ENCODE measurements at places on chromosomes 13 and 19.

DNA sequence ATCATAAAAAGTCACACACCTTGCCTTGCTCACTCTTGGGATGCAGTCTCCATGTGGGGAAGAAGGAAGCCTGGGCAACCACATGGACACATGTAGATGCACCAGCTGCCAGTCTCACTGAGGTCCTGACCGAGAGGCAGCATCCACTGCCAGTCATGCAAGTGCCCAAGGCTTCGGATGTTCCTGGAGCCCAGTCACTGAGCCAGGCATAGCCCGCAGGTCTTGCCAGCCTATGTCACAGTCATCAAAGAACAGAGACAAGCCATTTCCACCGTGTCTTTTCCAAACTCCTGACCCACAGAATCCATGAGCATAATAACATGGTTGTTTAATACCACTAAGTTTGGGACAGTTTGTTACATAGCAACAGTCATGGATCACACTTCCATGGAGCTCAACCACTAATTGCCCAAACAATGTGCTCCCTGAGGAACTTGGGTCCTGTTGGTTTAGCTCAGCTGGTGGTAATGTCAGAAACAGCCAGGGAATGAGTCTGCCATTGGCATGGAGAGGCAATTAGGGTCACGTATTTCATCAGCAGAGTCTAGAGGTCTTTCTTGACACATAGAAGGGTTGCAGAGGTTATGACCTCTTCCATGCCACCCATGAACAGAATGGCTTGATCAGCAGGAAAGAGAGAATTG is 21.5 kb downstream of the STARD13 start:
- no peak for DNase-seq

DNA sequence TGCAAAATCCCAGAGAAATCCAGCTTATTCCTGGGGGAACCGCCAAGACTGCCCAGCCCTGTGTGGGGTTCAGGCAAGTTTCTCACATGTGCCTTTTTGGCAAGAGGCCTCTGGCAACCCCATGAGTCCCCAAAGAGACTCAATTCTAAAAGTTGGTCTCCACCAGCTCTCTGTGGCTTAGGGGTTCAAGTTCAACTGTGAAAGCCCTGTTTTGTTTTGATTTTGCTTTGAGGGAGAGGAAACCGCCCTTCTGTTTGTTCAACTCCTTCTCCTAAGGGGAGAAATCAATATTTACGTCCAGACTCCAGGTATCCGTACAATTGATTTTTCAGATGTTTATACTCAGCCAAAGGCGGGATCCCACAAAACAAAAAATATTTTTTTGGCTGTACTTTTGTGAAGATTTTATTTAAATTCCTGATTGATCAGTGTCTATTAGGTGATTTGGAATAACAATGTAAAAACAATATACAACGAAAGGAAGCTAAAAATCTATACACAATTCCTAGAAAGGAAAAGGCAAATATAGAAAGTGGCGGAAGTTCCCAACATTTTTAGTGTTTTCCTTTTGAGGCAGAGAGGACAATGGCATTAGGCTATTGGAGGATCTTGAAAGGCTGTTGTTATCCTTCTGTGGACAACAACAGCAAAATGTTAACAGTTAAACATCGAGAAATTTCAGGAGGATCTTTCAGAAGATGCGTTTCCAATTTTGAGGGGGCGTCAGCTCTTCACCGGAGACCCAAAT is 583 bp upstream of the LDLR start:
- no peak for DNase-seq

DNA sequence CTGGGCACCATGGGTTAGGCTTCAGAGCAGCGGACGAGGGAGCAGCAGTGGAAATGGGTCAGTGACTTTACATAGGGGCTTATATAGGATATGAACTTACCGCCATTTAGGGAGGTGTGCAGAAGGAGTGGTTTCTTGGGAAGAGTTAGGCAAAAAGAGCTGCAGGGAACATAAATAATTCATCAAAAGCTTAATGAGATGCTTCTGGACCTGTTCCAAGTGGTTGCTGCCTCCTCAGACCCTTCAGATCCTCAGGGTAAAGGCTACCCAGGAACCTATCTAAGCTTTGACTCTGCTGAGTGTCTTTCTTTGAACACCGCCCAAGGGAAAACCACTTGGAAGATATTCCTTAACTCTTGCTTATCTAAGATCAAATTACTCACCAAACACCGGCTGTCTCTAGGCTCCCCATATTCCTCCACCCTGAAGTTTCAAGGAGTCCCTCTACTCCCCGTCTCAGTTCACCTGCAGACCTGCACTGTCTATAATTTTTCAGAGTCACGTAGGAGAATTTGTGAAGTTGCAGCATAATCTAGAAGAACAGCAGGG is at the start of gene IGFL4:
Gene IGFL4 (minus strand): TSS at position 51 of the 549 bp plus-strand sequence. CDS start 40 bp downstream, at position 11.
- no peak for DNase-seq

DNA sequence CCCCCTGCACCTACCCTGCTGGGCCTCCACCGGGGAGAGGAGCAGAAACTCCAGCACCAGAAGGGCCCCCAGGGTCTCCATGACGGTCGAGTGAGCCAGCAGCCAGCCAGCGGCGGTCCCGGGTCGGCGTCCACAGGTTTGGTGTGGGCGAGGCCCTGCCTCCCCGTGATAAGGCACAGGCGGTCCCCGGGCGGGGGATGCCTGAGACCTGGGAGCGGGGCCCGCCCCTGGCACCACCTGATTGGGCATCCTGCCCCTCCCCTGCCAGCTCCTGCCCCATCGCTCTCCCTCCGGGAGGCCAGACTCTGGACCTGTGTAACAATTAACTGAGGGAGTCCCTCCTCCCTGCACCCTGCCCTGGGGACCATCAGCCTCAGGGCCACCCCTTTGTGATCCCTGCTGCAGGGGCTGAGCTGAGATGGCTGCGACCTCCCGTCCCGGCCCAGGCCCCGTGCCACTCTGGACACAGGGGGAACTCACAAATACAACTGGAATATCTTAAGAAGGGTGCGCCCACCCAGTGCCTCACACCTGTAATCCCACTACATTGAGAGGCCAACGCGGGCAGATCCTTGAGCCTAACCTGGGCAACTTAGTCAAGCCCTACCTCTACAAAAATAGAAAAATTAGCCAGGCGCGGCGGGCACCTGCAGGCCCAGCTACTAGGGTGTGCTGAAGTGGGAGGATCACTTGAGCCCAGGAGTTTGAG is at the start of gene SMIM24:
Gene SMIM24 (minus strand): TSS at position 143 of the 709 bp plus-strand sequence. CDS start 62 bp downstream, at position 81.
- DNase-seq = no peak

GRCh38 chr13:110855363-110855762 is 59.5 kb downstream of the ANKRD10 start:
- no peak for DNase-seq

GRCh38 chr13:26785838-26786630 is 25.4 kb upstream of the GPR12 start:
- DNase-seq = peak; percentile 39

DNA sequence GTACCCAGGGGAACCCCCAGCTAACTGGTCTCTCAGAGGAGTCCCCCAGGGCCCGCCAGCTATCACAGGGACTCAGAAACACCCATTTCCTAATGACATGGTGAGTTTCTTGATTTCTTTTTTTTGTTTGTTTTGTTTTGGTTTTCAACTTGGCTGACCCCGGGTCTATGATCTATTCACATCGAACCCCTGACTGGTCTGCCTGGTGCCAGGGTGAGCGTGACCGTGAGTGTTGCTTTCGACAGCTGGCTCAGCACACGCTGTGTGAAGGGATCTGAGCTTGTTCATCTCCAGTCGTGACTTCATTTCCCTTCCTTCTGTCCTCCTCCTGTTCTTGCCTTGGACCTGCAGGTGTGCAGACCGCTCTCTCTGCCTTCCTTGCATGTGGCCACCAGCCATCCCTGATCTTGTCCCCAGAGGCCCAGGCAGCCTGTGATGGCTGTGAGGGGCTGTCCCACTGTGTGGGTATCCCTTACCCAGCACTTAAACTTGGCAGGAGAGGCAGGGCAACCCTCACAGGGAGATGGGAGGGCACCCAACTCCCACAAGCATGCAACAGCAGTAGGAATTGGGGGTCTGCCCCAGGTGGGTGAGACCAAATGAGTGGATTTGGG is 26.2 kb downstream of the TMEM161A start:
- DNase-seq = no peak

DNA sequence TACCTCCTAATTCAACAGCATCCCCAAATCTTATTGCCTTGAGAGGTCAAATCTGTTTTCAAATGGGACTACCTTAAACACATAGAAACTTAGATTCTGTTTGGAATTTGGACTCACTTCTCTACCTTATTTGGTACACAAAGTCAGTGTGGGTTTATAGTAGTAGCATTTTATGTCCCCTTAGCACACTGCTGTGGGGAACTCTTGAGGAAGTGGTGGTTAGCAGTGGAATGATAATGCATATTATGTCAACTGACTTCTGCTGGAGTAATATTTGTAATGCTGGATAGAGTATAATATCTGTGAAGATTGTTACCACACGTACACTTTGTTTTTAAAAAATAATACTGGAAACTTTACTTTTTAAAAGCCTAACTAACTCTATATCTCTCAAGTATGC is 386.3 kb downstream of the NDFIP2 start:
- no peak for DNase-seq

DNA sequence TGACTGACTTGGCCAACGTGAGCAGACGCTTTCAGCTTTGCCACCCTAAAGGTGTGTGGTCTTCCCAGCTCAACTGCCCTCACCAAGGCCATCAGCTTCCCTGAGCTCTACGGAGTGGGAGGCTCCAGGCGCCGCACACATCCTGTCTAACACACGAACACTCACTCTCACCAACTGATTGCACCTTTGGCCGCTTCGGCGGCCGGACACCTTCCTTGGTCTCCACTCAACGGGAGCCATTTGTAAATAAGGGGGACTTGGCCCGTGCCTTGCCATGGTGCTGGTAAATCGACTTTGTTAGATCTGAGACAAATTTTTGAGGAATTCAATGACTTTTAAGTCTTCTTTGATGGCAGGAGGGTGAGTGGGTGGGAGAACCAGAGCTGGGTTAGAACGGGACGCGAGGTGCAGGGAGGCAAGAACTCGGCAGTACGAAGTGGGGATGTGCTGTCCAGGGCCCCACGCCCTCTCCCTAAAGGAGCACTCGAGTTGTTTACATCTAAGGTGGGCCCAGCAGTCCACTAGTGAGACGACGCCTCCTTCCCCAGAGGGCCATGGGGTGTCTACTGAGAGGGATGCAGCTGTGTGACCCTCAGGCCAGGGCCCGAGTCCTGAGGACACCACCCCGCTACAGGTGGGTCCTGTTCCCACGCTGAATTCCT is 4.4 kb downstream of the C13orf46 start:
- DNase-seq = no peak

DNA sequence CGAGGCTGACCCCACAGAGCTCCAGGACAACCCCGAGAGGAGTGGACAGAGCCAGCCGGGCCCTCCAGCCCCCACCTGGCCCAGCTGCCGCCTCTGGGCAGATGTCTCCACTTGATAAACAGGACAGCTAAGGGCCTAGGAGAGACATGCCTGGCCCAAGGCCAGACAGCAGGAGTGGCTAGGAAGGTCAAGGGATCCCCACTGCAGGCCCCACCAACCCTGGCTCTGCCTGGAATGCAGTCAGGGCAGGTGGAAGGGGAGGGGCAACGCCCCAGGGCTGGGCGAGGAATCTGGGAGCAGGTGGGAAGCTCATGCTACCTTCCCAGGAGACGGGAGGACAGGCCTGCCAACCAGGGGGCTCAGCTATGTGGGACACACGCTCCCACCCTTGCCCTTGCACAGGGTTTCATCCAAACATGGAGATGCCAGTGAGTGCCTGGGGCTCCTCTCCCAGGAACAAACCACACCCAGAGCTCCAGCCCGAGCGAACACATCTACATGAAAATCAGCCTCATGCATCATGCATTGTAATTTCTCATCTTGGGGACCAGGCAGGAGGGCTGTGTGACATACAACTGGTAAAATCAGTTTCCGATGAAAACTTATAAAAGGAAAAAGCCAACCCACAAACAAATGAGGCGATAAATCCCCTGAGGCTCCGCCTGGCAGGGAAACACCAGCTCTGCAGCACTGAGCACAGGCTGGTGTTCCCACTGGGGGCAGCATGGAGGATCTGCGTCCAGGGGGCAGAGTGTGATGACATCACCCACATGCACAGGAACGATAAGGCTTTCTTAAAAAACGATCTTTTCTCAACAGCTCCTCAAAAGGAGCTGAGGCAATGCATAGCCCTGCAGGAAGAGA is 25.0 kb downstream of the SH3GL1 start:
- no peak for DNase-seq

DNA sequence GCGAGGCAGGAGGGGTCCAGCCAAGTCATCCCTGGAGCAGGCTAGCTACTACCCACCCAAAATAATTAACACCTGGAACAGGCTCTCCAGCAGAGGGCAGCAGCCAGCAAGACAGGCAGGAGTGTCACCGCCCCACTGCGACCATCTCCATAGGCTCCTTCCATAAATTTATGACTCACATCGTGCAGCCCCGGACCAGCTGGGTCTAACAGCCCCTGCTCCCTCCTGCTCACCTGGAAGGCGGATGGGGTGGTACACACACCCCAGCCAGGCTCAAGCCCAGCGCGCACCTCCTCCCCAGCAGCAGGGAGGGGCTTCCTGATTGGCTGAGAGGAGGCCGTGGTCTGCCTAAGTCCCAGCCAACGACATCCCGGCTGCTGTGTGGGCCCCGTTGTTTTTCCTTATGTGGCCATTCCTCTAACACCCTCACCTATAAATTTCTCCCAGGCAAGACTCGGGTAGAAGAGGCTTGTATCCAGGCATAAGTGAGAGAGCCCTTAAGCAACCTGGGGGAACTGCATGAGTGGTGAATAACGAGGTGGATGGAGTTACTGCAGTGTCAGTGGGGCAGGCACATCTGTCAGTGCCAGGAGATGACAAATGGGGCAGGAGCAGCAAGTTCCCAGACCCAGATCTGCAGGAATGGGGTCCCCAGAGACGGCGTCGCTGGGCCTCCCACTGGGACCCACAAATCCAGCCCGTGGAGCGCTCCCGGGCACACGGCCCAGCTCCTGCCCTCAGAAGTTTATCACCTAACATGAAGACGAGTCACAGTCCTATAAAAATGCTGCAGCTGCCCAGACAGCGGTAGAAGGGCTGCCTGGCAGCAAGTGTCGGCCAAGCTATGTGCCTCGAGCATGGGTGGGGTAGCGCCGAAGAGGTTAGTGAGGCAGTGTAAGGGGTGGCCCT is 43.1 kb downstream of the CEBPG start:
- no peak for DNase-seq

GRCh38 chr19:13959962-13960862 is 7.9 kb downstream of the DCAF15 start:
- DNase-seq = no peak

- no peak for DNase-seq
Measured at GRCh38 chr19:2446381-2446780, 10.4 kb downstream of the LMNB2 start.

GRCh38 chr13:49253310-49253709 is 5.6 kb downstream of the CDADC1 start:
- DNase-seq = no peak

GRCh38 chr13:96993634-96994016 is 651 bp downstream of the OXGR1 start:
- DNase-seq = no peak

GRCh38 chr19:58330458-58330857 is 3.7 kb downstream of the ZSCAN22 start:
- no peak for DNase-seq

GRCh38 chr13:22030321-22030720 is 359.4 kb downstream of the FGF9 start:
- DNase-seq = no peak

DNA sequence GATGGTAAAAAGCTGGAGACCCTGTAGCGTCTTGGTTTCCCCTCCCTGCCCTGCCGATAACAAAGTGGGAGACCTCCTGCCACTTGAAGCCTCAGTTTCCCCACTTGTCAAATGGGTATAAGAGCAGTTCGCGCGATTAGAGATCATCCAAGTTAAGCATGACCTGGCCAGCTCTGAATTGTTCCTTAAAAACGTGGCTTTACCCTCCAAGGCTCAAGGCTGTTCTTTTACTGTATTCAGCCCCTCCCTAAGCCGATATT is 421 bp downstream of the TNPO2 start:
- DNase-seq = no peak

- DNase-seq = no peak
Measured at GRCh38 chr19:12664406-12665280, 1.9 kb downstream of the MAN2B1 start.

Measured in stimulated activated CD8-positive, alpha-beta memory T cell treated with anti-CD3 and anti-CD28 coated beads, Interleukin-7, amount 100 ng/mL, for 48 hours (primary cell).